Stimulated activated CD4-positive, alpha-beta T cell treated with anti-CD3 and anti-CD28 coated beads, Interleukin-2, amount 100 ng/mL, for 24 hours (primary cell): ENCODE measurements at places on chromosomes 7 and 10.

DNA sequence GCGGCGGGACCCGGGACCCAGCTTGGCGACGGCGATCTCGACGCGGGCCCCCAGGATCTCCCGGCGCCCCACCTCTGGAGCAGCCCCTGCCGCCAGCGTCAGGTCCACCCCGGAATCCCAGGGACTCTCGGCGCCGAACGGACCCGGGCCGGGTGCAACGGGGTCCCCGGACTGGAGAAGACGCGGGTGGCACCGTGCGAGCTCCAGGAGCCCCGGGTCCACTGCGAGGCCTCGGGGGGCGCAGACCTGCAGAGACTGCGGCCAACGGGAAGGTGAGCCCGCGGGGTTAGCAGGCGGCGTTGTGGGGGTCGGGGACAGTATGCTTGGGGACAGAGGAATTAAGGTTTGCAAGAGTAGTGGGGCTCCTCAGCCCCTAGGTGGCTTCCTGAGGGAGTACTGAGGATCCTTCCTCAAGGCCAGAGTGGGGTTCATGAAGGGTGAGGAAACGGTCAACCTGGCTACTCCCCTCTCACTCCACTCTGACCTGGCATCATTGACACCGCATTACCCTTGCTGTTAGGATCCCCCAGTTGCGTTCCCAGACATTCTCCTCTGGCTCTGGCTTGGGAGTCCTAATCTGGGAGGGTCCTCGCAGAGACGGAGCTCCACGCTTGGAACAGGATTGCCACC is 353 bp downstream of the EPHB6 start:
- DNase-seq = no peak

DNA sequence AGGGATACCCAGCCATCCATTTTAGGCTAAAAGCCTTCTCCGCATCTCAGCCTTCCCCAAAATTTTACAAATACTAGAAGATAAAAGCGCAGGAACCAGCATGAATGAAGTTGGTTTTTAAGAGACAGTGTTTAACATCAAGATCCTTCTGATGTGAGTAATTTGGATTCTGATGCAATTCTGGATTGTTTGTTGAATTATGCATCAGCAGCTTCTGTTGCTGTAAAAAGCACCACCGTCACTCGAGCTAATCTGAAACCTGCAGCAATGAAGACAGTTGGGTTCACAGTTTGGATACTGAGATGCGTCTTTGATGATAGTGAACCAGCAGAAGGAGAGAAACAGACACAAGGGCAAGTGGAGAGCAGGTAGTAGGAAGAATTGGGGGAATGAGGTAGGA is 179.2 kb downstream of the PLXNA4 start:
- DNase-seq = no peak

- no peak for DNase-seq
Observed at GRCh38 chr10:536371-536925, 153.0 kb downstream of the DIP2C start.

DNA sequence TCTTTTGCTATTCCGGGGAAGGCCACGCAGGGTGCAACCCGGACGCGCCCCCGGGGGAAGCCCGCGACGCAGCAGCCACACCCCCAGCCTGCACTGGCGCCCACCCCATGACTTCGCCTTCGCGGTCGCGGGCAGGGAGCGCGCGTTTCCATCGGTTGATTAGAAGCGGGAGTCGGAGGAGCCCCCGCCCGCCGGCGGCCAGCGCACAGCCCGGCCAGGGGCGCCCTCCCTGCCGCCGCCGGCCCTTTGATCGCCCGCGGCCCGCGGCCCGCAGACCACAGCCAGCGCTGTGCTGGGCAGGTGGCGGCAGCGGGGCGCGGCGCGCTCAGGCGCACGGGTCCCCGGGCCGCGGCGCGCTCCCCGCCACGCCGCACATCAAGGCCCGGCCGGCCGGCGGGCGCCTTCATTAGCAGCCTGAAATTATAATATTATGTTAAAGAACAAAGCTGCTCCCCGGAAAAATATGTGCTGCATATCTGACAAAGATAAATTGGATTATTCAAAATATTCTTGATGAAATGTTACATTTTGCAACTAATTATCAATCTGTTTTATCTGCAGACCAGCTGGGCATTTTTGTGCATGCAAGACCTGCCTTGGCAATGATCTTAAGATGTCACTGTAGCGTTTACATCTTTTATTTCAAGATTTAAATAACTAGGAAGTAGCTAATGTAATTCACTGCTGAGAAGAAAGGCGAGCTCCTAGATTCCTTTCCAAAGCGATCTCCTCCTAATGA is 160.7 kb upstream of the MKI67 start:
- no peak for DNase-seq

- no peak for DNase-seq
Observed at GRCh38 chr10:129697463-129698247, 230.6 kb downstream of the MGMT start.

DNA sequence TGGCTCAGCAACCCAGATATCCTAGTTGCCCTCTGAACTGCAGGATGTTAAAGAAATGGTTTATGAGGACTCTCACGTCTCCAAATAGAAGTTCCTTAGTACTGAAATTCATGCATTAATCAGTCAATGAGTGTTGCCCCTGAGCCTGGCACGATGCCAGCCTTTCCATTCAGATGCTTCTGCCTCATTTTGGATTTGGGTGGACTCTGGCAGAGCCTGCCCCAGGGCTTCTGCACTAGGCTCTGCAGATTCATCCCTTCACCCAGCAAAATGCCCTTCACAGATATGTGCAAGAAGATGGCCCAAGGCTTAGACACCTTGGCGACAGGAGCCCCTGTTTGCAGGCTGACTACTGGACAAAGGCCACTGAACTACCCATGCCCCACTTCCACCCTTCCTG is 747.8 kb downstream of the GRID1 start:
- DNase-seq = no peak

GRCh38 chr10:104035194-104036068 is 50.2 kb downstream of the COL17A1 start:
- no peak for DNase-seq

DNA sequence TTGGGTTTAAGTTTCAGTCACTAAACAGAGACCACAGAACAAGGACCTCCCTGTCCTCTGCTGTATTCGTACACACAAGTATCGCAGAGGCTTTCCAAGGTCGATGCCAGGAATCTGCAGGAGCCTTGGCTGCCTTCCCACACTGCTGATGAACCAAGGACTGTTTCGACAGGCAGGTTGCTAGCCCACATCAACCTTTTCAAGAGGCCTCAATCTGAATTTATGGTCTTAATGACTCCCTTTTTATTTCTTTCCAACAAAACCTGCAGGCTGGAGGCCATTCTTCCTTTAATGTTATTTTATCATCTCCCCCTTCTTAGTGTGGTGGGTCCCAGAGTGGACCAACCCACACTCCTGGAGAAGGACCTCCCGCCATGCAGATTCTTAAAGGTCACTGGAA is 45.6 kb downstream of the JCAD start:
- no peak for DNase-seq

DNA sequence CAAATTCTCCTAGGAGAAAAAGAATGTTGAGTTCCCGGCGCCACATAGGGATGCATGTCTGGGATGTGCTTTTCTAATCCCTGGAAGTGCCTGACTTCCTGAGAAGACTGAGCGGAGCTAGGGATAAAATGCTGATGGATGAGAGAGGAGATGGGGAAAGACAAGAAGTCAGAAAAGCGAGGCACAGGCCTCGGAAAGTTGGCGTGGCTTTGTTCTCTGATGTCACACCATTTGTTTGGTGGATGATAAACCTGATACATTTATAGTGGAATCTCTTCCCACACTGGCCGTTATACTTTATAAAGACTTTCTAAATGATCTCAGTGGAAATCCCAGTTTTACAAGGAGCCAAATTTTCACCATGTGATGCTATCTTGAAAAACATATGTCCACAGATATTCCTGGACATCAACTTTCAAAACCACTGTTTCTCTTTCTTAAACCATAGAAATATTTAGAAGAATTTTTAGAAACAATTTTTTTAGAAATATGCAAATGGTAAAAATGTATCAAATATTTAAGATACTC is 188.8 kb upstream of the SVIL start:
- DNase-seq = no peak

GRCh38 chr7:23287612-23288011 is 11.5 kb upstream of the MALSU1 start:
- DNase-seq = no peak

GRCh38 chr7:107811934-107812333 is 8.9 kb upstream of the SLC26A3 start:
- DNase-seq = no peak

DNA sequence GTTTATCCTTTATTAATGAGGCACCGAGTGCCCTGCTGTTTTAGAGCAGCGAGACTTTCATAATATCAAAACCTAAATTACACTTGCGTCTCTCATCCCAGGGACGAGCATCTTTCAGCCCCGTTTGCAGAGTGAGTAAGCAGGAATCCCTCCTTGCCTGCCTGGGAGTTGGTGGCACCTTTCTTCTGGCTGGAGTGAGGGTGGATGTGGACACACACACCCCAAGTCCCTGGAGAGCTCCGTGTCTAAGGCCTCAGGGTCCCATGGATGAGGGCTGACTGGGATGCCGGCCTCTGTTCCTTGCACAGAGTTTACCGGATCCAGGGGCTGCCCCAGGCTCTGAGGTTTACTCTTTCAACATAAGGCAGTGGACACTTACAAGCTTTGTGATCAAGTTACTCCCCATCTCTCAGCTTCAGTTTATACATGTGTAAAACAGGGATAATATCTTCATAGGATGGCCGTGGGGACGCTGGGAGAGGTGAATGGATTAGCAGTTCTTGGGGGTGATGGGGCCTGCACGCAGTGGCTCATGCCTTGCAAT is 24.5 kb downstream of the POLL start:
- no peak for DNase-seq

DNA sequence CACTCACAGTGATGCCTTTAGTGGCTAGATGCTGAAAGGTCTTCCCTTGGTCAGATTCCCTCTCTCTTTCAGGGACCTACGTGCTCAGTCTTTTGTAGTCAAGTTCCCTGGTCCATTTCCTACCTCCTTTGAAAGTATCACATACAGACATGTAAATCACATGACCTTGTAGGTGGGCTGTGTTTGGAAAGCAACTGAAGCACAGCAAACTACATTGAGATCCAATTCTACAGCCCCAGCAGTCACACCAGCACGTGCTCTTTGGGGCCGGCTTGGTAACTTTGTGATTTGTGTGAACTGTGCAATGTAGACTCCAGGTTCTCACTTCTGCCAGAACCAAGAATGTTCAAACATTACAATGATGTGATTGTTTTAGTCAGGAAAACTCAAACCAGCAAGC is 89.7 kb upstream of the PLPP4 start:
- DNase-seq = no peak

GRCh38 chr7:112005205-112005775 is 200.9 kb downstream of the DOCK4 start:
- no peak for DNase-seq

- no peak for DNase-seq
Observed at GRCh38 chr7:68706291-68706690, 892.0 kb upstream of the AUTS2 start.

DNA sequence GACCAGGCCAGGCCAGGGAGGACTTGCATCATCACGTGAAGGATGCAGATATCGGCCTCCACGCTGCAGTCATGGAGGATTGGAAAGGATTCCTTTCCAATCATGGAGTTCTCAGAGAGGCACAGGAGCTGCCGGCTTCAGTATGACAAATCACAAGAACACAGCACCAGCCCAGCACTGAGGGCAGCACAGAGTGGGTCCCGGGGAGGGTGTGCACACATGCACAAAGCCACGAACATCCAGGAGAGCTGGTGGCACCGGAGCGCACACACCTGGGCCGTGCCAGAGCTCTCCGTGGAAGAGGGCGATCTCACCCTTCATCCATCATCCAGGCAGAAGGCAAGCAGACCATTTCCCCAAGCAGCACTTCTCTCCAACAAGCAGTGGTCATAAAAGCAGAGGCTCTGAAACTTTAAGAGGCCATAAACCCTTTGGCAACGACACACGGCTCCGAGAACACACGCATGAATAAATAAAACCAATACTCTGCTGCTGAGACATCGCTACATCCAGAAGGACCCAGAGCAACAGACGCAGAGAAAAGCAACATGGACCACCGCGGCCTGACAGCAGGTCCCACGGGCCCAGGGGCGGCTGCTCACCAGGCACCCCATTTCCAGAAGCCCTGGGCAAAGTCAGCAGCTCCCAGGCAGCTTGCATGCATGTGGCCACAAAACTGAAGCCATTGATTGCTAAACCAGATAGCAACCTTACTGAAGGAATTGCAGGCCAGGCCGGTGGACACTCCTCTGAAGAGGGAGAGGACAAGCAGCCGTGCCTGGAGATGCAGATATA is 180.8 kb downstream of the USP6NL start:
- no peak for DNase-seq

- DNase-seq = no peak
Observed at GRCh38 chr10:12634621-12634931, 285.2 kb downstream of the CAMK1D start.

DNA sequence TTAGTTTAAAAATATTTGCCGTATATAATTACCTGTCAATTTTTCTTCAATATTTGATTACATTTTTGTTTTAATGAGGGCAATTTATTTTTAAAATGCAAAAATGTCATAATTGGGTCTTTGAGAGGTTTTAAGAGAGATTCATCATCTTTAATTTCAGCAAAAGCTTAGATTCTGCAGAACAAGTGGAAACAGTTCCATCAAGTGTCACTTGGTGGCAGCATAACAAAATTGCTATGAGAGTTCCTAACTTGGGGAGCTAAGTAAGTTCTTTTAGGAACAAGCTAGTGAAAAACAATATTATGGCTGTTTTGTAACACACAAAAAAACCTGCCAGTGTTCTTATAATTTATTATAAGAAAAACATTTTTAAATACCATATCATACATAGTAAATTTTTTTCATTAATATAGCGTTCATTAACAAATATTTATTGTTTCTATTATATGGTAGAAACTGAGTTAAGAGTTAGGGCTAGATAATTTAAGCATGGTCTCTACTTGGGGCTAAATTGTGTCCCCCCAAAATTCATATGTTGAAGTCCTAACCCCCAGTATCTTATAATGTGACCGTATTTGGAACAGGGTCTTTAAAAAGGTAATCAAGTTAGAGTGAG is 155.2 kb downstream of the MAGI2 start:
- DNase-seq = no peak
